ENCODE measurements at places on chromosomes 1 and 21.

DNA sequence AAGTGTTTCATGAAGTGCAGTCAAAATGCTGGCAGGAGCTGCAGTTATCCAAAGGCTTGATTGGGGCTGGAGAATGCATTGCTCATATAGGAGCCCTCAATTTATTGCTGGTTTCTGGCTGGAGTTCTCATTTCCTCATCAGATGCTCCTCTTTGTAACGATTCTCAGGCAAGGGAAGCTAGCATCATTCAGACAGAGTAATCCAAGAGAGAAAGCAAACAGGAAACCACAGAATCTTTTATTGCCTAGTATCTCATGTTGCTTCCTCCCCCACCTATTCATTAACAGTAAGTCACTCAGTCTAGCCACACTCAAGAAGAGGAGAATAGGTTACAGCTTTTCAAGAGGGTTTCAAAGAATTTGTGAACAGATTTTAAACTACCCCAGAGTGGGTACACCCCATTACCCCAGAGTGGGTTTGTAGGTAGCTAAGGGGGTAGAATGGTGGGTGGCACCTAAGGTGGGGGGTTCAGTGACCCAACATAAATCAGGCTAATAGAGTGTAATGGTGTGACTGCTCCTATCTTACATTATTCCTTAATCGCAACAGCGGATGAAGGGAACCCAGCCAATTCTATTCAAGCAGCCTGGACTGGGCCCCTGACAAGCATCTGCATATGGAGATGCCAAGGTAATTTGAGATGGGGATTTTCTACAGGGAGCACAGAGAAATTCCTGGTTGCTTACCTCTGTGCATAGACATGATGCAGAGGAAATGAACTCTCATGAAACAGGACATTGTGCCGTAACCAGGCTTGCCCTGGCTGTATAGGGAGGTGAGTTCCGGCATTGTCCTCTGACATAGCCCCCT lies 67.1 kb downstream of the KCNJ15 start:
- DNase-seq, result no peak

- no peak for DNase-seq
Measured at GRCh38 chr1:184483101-184483683, 96.4 kb downstream of the C1orf21 start.

DNA sequence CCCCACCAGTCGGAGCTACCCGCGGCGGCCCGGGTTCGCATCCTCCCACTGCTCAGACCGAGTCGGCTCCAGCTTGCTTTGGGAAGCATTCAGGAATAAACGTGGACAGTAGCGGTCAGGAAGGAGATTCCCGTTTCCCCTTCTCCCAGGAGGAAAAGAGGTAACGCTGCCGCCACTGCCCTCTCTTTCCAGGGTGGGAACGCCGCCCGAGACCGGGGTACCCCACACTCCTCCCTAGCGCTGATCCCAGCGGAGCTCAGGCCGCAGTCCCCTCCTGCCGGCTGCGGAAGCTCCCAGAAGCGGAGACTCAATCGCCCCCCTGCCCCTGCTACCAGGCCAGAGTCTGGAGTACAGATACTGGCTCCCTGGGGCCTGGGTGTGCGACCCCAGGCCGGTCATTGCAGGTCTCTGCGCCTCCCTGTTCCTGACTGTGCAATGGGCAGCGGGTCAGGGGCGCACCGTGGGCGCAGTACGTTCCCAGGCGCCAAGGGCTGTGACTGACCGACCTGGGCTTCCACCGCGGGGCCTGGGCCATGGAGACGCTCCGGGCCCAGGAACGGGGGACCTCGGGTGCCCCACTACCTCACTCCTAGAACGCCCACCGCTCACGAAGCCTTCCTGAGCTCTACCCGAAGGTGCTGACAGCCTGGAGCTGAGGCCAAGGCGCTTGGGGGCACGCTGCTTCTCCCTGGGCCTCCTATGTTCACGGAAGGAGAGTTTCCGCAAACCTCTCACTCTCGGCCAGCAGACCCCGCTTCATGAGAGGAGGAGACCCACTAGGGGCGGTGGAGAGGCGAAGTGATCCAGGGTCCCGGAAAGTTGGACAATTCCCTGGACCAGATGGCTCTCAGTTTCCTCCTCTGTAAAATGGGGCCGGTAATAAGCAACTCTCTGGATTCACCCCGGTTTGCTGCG lies 7.8 kb downstream of the DMRTA2 start:
- no peak for DNase-seq

- no peak for DNase-seq
Measured at GRCh38 chr1:205294175-205294917, 27.2 kb downstream of the NUAK2 start.

DNA sequence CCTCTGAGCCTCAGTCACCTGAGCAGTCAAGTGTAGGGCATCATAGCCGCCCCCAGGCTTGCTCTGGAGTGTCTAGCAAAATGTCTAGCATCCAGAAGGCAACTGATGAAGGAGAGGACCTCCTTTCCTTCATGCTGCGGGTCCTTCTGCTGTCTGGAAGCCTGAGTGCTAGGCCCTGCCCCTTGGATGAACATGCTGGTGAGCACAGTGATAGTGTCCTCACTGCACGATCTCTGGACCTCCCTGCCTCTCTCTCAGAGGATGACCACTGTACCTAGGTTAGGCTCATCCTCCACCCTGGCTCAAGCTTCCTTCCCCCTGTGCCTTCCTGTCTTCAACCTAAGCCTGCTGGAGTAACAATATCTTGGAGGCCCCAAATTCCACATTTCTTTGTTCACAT lies 128.6 kb downstream of the TENT5C start:
- no peak for DNase-seq

DNA sequence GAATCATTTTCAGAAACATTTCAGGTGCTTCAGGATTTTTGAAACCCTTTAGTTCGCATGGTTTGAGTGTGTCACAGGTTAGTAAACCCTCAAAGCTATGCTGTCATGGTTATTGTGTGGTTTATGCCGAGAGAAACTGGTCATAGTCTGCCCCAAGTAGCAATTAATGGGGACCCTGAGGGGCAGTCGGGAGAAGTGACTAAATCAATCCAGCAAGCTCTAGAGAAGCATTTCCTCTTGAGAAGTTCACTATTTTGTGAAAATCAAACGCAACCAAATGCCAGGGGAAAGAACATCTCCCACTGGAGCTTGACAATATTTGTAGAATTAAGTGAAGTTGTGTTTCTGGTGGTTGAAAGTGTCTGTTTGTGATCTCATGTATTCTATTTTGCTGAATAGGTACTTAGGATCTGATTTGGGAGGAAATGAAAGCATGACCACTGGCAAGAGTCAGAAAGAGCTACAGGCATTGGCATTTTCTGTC lies 63.0 kb upstream of the BACH1 start:
- DNase-seq, result no peak

DNA sequence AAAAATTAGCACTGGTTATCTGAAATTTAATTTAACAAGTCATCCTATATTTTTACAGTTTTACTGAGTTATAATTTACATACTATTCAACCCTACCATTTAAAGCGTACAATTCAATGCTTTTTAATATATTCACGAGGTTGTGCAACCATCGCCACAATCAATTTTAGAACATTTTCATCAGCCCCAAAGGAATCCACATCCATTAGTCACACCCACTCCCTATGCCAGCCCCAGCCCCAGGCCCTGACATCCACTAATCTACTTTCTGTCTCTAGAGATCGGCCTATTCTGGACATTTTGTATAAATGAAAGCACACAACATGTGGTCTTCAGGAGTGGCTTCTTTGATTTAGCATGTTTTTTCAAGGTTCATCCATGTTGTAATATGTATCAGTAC lies 134.7 kb downstream of the PSMG1 start:
- no peak for DNase-seq

DNA sequence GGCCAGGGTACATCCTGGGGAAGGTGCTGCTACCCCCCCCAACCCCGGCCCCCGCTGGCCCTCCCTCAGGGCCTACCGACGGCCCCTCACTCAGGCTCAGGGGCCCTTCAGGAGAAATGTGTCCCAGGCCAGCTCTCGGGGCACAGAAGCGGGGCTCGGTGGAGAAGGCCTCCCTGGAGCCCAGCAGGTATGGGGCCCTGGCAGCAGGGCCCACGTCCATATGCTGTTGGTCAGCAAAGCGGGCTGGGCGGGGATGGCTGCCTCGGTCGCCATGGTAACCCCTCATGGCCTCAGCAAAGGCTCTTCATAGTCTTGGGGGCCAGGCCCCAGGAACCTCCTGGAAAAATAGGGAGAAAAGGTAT lies 24.4 kb downstream of the DLGAP3 start:
- no peak for DNase-seq

GRCh38 chr21:46603228-46603627 lies 1.7 kb downstream of the S100B start:
- DNase-seq, result no peak

GRCh38 chr1:164718821-164719220 lies 159.8 kb downstream of the PBX1 start:
- no peak for DNase-seq

DNA sequence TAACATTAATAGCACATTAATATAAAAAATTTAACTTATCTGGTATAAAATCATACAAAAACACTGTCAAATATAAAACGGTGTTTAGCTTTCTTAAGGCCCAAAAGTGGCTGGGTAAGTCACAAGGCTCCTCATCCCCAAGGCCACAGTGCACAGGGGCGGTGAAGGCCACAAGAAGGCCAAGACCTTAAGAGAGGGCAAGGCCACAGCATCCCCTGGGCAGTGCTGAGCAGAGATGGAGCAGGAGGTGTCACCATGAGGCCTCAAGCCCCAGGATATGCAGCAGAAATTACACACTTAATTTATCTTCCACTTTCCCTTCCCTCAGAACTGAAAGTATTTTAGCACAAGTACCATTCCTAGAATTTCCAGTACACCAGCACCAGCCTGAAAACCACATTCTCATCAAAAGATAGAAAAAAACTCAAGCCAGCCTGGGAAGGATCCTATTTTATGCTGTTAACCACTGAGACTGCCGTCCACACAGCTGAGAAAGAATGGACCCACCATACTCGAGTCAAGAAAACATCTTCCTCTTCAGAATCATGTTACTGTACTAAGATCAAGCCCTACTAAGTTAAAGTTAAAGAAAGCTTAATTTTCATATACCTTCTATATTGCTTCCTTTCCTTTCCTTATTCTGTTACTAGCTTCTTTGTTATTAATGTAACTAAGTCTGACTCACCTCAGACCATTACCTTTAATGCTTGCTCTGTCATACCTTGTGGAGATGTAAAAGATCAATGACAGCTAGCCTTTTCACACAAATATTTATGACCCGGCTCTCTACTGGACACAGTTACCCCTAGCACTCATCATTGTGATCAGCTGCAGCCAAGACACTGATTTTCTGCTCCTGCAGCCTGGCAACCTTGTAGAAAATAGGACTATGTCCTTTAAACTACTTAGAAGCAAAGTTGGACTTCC lies 26.4 kb upstream of the FMO1 start:
- DNase-seq, result no peak

GRCh38 chr21:36096398-36097290 lies 26.8 kb downstream of the CBR1 start:
- DNase-seq, result no peak

- DNase-seq, result no peak
Measured at GRCh38 chr1:211643324-211644212, 31.9 kb downstream of the NEK2 start.

DNA sequence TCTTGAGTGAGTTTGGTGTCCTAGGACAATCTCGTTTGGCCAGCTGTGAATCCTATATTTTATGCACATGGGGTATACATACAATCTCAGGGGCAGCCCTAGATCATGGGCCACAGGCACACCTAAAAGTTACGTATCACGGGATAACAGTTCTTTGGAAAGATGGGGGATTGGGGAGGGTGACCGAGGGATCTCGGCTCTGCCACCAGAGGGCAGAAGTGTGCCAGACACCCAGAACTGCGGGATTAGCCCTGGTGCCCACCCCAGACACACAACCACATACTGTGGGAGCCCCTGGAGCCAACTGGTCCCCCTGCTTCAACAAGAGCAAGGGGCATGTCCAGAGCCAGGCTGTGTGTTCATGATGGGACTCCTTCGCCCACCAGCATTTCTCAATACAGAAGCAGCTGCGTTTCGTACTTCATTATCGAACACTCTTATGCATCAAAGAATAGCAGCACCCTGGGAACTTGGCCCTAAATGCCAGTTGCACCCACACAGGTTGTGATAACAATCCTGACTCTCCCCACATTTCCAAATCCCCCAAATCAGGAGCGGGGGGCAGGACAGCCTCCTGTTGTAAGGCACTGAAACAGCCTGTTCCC lies 37.4 kb downstream of the TMCO4 start:
- DNase-seq, result no peak

GRCh38 chr1:46757956-46758528 lies 39.1 kb upstream of the EFCAB14 start:
- DNase-seq, result no peak

GRCh38 chr1:87914396-87914795 lies 585.7 kb downstream of the LMO4 start:
- DNase-seq, result no peak

- no peak for DNase-seq
Measured at GRCh38 chr1:209883341-209883971, 54.6 kb upstream of the SYT14 start.

DNA sequence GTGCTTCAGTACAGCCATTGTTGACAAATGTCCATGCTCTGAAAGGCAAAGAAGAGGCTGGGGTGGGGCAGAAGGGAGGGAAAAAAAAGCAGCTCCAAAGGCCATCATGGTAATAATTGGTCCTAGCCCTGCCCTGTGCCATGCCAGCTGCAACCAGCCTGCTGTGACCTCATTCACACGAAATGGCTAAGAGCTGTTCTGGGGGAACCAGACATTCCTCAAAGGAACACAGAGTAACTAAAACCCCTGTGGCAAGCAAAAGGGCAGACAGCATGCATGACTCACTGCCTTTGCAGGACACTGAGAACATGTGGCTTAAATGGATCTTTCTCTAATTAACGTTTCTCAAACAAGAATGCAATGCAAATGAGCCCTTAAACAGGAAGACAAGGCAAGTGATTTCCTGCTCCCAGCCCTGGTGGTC lies 42.3 kb downstream of the STYXL2 start:
- no peak for DNase-seq

DNA sequence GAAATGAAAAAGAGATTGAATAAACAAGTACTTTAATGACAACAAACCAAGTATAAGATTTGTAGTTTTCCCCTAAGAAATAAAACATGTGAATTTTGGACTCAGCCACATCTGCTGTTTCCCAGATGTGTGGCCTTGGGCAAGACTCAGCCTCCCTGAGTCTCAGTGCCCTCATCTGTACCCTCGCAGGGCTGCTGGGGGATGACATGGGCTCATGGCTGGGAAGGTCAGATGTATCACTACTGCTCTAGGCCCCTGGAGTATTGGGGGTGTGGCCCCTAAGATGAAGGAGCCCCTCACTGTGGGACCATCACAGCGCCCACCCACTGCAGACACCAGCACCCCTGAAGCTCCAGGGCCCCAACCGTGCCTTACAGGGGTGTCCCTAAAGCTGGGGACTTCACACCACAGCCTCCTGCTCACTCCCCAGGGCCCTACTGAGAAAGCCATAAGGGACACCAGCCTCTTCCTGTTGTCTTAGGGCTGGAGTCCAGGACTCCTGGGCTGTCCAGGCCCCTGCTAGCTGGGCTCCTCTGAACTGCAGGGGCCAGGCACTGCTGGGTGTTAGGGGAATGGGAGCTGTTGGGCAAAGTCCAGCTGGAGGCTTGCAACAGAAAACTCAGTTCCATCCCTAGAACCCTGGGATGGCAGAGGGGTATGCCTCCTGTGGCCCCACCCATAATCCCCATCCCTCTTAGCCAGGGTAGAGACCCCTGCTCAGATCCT lies 104.0 kb upstream of the WNT4 start:
- DNase-seq, result no peak

Measured in stimulated activated CD8-positive, alpha-beta memory T cell treated with anti-CD3 and anti-CD28 coated beads, Interleukin-4, amount 100 ng/mL, for 4 hours (primary cell).